ENCODE measurements at places on chromosomes 5 and 9.
A peak's percentile ranks its signal among the peaks of the same experiment; 100 is the strongest.

DNA sequence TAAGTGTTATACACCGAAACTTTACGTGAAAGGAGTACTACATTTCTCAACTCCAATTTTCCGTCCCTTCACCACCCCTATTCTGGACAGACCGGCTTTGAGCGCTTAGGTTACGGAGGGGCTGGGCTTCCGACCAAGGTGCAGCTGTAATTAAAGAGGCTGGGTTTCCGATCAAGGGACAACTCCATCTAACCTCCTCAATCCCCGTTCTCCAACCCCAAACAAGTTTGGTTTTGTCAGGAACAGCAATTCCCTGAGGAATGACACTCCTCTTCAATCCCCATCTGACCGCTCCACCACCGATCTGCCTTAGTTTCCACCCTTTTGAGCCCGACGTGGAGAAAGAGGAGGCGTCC lies 577 bp downstream of the TUT7 start:
- DNase-seq, result no peak

GRCh38 chr5:149636861-149637246 lies 55.6 kb downstream of the ARHGEF37 start:
- peak; percentile 41 for DNase-seq

GRCh38 chr5:146734936-146735577 lies 143.5 kb downstream of the PPP2R2B start:
- DNase-seq, result no peak

DNA sequence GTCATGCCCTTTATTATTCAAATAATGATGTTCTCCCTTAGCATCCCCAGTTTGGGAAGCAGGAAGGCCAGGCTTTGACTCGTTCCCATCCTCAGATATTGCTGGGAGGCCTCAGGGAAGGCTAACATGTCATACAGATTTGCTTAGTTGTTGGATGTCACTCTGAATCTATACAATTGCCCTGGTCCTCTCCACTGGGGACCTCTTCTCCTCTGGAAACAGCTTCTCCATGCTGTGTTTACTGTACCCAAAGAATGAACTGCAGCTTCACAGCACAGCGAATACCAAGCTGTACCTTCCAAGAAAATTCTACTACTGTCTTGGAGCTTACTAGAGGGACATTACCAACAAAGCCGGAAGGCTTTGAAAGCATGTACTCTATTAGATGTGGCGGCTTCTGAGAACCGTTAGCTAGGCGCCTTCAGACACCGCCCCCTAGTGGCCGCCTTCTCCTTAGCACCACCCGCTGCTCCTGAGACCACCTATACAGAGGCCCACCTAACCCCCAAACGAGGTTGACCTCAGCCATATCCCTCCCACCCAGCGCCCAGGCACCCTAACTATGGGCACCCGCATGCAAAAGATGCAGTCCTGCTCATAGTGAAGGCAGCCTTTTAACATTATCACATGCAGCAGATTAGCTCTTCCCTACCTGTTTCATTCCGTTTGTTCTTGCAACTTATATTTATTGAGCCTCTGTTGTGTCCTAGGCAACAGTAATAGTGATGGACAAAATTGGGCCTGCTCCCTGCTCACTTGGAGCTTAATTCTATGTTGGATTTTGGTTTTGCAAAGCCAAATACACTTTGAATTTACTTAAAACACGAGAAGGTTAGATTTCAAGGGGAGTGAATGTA lies 34.9 kb upstream of the FOXI1 start:
- DNase-seq, result no peak

- DNase-seq, result no peak
These were observed 98.9 kb upstream of the NTRK2 start for GRCh38 chr9:84570482-84571154.

DNA sequence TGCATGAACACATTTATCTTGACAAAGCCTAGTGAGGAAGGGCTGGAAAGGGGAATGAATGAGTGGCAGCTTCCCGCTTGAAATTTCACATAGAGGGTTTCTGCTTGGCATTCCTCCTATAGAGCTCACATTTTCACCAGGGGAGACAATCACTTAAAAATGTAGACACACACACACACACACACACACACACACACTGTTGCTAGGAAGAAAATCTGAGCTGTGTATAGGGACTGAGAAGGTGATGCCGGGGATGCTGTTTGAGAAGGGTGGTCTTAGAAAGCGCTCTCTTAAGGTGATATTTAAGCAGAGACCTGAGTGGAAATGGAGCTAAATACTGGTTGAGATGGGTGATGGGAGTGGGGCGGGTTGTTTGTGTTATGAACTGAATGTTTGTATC lies 70.4 kb downstream of the LRRC70 start:
- no peak for DNase-seq

- no peak for DNase-seq
These were observed 28.7 kb downstream of the LCP2 start for GRCh38 chr5:170268884-170269283.

DNA sequence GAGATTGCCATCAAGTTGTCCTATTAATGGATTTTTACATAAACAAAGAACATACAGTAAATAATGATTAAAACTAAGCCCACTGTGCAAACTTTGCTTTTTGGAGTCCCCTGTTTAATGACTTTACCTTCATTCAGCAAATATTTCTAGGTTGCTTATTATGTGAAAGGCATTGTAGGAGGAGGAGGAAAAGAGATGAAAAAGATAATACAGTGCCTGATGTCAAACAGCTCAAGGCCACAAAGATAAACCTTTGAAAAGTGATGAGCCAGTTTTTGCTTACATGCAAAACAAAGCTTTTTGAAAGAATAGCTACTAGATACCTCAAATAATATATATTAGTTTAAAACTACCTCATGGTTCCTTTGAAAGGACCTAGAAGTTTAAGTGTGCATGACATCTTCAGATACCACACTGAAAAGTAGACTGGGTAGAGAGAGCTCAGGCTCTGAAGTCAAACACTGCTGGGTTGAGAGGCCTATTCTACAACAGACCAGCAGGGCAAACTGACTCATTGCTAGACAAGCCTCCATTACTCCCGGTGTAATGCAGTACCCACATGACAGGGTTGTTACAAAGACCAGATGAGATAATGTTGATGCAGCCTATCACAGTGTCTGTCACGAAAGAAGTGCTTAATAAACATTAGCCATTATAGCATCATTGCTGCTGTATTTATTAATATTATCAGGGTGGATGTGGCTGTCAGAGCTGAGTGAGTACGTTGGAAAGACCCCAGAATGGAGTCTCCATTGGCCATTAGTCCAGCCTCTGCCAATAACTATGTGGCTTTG lies 11.8 kb downstream of the DEPDC1B start:
- no peak for DNase-seq

DNA sequence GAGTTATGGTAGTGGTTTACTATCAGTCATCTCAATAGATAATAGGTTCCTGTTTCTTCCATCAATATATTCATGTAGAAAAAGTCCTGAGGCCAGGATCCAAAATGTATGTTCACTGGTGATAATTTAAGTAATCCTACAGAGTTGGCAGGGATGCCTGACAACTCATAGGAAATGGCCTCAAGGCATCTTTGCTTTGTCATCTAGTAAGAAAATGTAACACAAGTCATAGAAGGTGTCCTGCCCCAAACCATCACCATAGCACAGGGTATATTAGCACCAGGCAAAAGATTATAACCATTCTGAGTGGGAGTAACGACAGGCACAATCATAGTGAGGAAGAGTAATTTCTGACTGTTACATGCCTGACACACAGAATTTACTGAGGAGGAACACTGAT lies 257.0 kb downstream of the TMEM167A start:
- DNase-seq, result no peak

DNA sequence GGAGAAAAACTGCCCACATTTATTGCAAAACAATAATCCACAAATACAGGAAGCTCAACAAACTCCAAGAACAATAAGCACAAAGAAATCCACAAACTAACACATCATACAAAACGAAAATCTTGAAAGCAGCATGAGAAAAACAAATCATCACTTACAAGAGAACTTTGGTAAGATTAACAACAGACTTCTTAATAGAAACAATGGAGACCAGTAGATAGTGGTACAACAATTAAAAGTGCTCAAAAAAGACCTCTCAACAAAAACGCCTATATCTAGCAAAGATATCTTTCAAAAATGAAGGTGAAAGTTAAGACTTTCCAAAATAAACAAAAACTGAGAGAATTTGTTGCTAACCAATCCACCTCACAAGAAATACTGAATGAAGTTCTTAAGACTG lies 38.4 kb downstream of the CDKL3 start:
- no peak for DNase-seq

GRCh38 chr5:102811972-102812371 lies 56.9 kb downstream of the PAM start:
- DNase-seq, result peak; percentile 44

DNA sequence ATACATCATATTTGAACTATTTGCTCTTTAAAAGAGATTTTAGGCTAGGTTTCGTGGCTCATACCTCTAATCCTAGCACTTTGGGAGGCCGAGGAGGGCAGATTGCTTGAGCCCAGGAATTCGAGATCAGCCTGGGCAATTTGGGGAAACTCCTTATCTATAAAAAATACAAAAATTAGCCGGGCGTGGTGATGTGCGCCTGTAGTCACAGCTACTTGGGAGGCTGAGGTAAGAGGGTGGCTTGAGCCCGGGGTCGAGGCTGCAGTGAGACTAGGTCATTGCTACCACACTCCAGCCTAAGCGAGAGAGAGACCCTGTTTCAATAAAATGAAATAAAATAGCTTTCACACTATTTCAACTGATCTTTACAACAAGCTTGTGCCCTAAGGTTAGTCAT lies 500 bp upstream of the MRPL22 start:
- no peak for DNase-seq

DNA sequence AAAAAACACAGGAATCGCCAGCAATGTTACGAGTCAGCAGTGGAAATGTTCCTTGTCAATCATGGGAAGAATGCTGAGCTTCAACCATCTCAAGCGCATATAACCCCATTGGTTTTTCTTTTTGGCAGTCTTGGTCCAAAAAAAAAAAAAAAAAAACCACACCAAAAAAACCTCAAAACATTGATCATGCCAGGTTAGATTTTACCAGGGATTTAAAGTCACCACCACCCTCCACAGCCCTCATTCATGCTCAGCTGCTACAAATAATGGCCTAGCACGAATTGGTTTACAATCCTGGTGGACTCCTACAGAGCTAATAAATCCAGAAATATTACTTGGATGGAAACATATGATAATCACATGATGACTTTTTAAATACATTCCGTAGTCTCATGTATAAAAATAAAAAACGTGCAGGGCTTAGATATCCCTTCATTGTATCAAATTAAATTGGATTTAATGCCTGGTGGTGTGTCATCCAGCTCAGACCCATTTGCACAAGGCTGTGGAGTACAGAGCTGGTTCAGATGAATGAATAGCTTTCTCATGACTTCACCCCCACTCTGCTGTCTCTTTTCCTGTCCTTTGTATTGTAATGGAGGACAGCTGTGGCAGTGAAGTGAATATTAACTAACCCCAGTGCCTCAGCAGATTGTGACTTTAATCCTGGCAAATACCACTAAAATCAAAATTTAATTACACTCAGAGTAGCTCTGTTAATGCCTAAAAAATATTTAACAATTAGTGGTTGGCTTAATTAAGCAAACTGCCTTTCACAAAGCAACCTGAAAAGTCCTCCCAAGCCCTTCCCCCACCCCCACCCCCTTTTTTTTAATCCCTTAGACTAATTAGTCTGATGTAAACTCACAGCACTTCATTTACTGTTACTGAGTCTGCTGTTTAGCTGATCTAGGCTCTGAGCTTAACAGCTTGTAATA lies 626.5 kb upstream of the ZNF608 start:
- peak; percentile 28 for DNase-seq

- no peak for DNase-seq
These were observed 198.7 kb downstream of the HSPA4 start for GRCh38 chr5:133250527-133250926.

GRCh38 chr5:147642666-147643065 lies 132.8 kb upstream of the DPYSL3 start:
- no peak for DNase-seq

DNA sequence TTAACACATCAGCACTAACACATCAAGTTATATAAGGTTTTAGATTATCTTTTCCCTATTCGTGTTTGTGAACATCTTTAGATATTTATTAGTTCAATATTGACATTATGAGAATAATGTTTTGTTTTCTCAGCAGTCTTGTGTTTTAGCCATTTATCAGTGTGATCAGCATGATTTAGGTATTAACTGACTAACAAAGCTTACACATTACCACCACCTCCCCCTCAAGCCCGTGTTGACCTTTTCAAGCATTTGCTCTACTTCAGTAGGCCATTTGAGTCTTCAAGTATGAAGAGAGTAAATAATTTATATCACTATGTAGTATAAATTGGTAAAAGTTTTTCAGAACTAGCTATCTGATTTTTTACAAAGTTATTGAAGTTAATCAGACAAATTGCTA lies 6.9 kb downstream of the PBX3 start:
- DNase-seq, result no peak

DNA sequence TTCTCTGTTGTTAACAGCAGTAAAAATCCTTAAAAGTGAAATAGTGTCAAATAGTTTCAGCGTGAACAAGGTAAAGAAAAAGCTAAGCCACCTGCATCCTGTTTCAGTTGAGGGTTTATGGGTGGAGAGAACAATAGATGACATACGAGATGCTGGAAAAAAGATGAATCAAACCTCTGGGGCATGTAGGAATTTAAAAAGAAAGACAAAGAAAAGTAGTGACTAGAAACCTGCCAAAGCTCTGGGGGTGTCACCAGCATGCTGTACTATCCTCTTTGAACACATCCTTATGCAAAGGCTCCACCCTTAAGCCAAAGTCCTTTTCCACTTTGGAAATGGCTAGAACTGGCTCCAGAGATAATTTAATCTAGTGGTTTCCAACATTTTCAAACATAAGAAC lies 22.2 kb downstream of the SCAI start:
- no peak for DNase-seq

- no peak for DNase-seq
These were observed 833 bp downstream of the GAS1 start for GRCh38 chr9:86946201-86947145.

- DNase-seq, result no peak
These were observed 219.2 kb upstream of the KLF4 start for GRCh38 chr9:107708791-107709190.

DNA sequence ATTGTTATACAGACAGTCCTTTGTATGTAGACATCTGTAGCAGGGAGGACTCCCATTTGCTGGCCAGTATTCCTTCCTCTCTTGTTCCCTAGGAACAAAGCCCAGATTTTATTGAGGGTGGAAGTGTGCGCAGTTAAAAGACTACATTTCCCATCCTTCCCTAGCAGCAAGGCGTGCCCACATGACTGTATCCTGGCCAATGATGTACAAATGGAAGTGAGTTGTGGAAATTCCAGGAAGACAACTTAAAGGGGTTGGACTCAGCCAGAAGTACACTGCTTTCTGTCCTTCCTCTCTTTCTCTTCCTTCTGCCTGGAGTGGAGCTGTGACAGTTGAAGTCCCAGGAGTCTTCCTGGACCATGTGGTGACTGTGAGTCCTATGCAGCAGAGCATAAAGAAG lies 89.0 kb downstream of the HRH2 start:
- peak; percentile 32 for DNase-seq

GRCh38 chr9:37408933-37409710 lies 13.4 kb upstream of the GRHPR start:
- no peak for DNase-seq

DNA sequence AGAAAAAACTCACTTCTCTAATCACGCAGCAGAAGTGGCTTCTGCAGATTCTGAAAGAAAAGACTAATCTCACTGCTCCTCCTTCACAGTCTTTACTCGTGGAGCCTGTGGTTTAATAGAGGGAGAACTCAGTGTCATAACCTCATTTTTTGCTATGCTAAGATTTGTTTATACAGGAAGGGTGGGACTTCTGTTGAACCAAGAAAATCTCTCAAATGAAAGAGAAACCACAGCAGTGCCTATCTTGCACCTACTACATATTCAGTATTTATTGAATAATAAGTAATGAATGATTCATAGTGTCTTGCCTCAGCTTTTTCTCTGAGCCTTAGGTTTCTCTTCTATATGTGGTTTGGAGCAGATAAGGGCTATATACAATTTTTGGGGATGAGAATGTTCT lies 136.1 kb upstream of the DMAC1 start:
- DNase-seq, result no peak

All from NCI-H1694 treated with DMSO at 0.1 percent for 48 hours (cell line).